ENCODE measurements at places on chromosomes 11 and 22.

GRCh38 chr11:64124147-64124546 is 41.8 kb downstream of the MACROD1 start:
- no peak for DNase-seq

- DNase-seq: no peak
Measured at GRCh38 chr11:102620818-102621561, 4.1 kb downstream of the MMP20 start.

DNA sequence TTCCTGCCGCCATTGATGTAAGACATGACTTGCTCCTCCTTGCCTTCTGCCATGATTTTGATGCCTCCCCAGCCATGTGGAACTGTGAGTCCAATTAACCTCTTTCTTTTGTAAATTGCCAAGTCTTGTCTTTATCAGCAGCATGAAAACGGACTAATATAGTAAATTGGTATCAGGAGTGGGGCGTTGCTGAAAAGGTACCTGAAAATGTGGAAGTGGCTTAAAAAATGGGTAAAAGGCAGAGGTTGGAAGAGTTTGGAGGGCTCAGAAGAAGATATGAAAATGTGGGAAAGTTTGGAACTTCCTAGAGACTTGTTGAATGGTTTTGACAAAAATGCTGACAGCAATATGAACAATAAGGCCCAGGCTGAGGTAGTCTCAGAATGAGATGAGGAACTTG is 89.7 kb downstream of the RSF1 start:
- DNase-seq: no peak

- DNase-seq: no peak
Measured at GRCh38 chr11:86056351-86056854, 12.5 kb downstream of the PICALM start.

DNA sequence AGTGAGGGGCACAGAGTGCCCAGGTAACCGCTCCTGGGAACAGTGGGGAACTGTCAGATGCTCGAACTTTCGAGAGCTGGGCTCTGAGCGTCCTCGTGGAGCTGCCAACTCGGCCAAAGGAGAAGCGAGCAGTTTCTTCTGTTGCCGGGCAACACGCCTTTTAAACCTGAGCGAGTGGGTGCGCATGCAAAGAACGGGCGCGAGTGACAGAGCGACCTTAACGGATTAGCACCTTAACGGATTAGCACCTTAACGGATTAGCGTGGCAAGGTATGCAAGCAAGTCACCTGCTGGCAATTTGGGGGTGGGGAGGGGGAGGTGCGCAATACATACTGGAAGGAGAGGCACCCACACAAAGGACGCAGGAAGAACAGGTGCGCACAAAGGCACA is 61.8 kb upstream of the PRODH start:
- no peak for DNase-seq

- DNase-seq: no peak
Measured at GRCh38 chr11:75447415-75447814, 14.4 kb upstream of the KLHL35 start.

DNA sequence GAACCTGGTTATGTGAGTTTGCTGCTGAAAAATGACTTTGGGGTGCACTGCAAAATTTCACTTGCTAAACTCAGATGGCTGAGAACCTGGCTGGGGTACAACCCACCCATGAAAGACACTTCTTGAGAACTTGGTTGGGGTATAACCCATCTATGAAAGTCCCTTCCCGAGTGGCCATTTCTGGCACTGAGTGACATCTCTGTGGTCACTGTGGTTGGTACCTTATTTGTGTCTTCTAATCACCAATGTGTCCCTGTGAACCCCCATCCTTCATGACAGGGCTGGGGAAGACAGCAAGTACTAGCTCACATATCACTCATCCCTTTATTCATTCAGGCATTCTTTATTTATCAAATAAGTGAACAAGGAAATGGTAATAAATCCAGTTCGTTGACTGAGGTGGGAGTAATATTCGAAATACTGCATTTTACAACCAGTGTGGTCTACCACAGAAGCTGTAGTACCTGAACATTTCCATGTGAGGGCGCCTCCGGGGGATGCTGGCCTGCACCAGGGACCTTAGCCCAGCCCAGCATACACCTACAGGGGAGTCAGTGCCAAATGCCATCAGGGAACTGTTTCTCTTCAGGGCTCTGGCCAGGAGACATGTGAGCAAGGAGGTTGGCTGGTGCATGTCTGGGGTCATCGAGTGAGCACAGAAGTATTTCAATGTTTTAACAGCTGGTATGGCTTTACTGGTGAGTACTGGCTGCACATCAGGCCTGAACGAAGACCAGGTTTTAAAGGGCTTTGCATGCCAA is 122.1 kb downstream of the CSNK2A3 start:
- DNase-seq: no peak

DNA sequence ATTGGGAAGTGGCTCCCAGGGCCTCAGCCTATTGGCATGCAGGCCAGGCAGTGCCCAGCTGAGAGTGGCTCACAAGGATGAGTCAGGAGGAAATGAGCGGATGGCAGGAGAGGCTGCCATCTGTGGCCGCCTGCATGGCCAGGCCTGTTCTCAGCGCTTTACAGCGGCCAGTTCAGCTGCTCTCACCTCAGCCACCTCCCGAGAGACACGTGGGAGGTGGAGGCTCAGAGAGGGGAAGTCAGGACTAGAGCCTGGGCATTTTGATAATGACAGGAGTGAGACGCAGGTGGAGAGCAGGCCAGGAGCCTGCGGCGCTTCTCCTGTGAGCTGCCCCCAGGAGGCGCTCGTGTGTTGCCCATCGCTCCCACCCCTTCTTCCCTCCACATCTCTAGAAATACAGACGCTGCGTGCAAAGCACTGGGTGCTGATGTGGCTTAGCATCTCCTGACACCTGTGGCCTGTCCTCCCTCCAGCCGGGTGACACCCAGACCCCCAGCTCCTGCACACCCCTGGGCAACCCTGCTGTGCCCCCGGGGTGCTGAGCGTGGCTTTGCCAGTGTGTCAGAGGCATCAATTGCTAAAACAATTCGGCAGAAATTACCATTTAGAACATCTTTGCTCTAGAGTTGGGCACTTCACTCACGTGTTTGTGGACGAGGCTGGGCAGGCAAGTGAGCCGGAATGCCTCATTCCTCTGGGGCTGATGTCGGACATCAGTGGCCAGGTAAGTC is 21.4 kb upstream of the PANX2 start:
- DNase-seq: peak; percentile 35

- DNase-seq: no peak
Measured at GRCh38 chr11:6200975-6201374, 2.0 kb downstream of the OR52W1 start.

DNA sequence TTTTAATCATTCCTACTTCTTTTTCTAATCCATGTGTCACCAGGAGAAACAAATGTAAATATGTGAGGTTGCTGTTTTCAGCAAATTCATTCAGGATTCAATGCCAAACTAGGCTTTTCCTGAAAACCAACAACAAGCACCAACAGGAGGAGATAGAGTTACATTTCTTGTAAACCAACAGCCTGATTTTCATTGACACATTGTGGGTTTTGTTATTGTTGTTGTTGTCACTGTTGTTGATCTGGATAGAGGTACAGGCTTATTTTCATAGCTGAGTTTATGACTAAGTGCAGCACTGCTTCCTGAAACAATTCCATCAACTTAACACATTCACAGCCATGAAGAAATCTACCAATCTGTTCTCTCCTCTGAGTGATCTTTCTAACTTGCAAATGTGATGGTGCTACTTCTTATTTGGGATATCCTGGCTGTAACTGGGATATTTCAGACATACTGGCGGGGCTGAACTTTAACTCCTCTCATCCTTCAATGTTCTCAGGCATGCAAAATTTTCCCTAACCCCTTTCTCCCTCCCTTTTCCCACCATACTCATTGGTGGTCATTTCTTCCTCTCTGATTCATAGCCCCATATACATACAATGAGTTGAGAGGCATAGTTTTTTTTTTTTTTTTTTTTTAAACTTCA is 65.5 kb downstream of the ME3 start:
- DNase-seq: no peak

- DNase-seq: no peak
Measured at GRCh38 chr11:131025421-131026125, 109.3 kb upstream of the SNX19 start.

GRCh38 chr11:4211991-4212390 is 117.4 kb downstream of the RRM1 start:
- DNase-seq: no peak

- no peak for DNase-seq
Measured at GRCh38 chr11:118226296-118226695, 1.5 kb upstream of the JAML start.

GRCh38 chr11:94793822-94794221 is 25.7 kb downstream of the AMOTL1 start:
- DNase-seq: no peak
